ENCODE measurements at places on chromosomes 11 and 22.

DNA sequence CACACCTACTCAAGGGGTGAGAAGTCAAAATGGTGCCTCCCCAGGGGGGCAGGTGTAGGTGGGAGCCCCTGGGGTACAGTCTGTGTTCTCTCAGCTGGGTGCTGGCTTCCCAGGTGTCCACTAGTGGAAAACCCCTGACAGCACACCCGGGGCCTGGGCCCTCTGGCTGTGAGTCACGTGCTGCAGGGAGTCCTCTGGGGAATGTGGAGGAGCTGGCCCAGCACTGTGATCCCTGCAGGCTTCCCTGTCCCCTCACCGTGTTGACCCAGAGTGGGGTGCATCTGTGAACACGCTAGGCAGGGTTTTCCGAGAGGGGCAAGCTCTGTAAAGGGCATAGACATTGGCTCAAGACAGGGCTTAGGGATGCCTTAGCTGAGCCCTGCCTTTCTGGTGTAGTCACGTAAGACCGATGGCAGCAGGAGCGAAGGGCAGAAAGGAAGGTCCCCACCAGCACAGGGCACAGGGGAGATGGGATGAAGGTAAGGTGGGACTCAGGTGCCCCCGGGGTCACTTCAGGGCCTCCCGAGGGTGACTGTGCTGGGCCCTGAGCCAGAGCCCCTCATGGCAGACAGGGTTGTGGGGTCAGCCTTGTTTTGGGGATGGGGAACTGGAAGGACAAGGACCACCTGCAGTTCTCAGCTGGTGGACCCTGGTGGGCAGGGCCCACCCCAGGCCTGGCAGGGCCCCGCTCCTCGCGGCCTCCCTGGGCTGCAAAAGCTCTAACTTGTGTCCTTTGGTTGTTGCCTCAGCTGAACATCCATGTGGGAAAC, 14.1 kb downstream of the DERL3 start:
- no peak for DNase-seq

DNA sequence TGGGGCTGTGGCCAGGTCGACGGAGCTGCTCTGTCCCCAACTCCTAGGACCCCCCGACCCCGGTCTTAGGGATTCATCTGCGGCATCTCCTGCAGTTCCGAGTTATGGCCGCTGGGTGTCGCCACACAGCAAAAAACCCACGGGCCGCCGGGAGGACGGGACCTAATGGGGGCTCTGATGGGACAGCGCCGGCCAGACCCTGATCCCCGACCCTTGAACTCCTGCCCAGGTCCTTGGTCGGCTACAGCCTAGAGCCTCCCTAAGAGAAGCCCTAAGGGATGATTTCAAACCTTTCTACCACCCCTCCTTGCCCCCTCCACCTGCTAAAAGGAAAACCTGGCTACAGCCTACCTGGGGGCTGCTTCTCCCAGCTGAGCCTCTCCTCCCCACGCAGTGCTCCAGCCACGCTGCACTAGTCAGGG, 30.8 kb upstream of the LRRC10B start:
- DNase-seq, result no peak

GRCh38 chr22:39907605-39908097, 6.8 kb downstream of the GRAP2 start:
- no peak for DNase-seq

GRCh38 chr22:42303396-42304323, 33.2 kb upstream of the TCF20 start:
- no peak for DNase-seq

DNA sequence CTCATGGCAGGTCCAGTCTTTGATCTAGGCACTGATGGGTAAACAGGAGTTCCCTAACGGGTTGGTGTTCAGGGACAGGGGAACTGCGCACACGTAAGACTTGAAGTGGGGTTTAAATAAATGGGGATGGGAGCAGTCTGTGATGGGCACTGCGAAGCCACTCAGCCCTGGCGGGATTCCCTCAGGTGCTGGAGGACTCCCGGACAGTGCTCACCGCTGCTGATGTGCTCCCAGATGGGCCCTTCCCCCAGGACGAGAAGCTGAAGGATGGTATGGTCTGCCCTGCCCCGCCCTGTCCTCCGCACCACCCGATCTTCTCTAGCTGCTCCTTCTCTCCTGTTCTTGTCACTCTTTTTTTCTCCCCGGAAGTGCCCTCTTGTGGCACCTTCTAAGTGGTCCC, 9.5 kb downstream of the CCDC134 start:
- DNase-seq, result no peak

GRCh38 chr11:113314389-113315301, at the start of gene TTC12:
Gene TTC12 (plus strand): TSS chr11:113314583. CDS start chr11:113316258, 1,675 bp downstream.
- DNase-seq, result peak; percentile 87

DNA sequence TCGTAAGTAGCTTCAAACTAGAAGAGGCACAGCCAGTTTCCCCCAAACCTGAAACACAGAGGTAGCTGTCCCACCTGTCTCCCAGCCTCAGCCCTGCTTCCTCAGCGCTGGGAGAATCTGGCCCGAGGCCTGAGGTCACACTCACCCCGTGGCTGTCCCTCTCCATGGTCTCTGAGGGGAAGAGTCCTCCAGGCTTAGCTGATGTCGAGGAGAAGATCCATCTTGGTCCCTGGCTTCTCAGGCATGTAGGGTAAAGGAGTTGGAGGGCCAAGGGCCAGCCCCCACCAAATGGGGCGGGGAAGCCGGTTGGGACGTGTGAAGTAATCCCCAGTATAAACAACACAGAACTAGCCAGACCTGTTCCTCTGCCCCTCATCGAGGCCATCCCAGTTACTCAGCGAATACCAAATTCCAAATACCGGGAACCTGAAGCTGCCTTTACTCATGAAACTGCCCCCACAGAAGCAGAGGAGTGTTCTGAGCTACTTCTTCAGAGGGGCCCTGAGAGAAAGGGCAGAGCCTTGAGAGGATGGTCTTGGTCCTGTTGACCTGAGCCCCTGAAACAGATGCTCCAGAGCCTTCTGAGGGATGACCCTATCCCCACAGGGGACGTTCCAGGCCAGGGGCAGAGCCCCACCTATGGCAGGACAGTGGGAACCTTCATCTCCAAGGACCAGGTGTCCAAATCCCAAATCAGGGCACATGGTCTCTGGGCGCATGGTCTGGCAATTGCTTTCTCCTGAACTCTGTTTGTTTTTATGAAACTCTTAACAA, at the start of gene TMPRSS13:
Gene TMPRSS13, minus strand, starts transcription at position 261 of the 774 bp plus-strand sequence. Its CDS starts 95 bp downstream, at position 166.
- DNase-seq, result no peak

Measured in left renal cortex interstitium (tissue), 4 donors.